ENCODE measurements at places on chromosomes 1 and 21.
A peak's percentile ranks its signal among the peaks of the same experiment; 100 is the strongest.

DNA sequence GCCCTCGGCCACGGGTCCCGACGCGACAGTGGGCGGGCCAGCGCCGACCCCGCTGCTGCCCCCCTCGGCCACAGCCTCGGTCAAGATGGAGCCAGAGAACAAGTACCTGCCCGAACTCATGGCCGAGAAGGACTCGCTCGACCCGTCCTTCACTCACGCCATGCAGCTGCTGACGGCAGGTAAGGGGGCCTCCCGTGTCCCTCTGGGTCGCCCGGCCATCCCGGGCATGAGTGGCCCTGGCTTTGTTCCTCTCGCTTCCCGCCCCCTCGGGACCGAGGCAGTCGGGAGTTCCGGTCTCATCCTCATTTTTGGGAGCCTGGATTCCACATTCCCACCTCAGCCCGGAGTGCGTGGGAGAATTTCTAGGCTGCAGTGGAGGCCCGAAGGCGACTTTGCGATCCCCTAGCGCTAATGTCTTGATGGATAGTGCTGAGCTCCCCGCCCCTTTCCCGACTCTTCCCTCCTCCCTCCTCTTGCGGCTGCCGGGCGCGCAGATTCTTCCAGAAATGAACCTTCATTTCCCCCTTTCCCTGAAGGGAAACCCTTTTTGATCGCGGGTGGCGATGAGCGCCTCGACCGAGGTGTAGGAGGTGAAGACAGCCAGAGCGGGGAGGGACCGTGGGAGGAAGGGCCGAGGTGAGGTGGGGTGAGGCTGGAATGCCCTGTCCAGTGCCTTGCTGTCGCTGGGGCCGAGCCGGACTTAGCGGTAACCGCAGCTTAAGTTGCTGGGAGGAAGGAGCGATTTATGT, 705 bp downstream of the KHDRBS1 start:
- DNase-seq: peak; percentile 45

DNA sequence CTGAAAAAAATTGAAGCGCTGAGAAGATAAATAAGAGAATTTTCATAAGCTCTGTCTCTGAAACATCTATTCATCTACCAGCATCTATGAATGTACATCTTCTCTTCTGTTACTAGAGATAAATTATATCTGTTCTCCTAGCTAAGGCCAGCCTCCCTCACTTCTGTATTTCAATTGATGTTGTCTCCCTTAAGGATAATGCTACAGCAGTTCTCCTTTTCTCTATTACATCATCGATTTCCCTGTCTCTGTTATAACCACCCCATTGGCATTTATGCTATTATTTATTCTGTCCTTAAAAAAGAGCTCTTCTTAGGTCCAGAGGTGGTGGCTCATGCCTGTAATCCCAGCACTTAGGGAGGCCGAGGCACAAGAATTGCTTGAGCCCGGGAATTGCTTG, 42.9 kb upstream of the TMCO2 start:
- DNase-seq: no peak

- DNase-seq: no peak
These were observed 19.5 kb downstream of the MAP7D1 start for GRCh38 chr1:36175137-36176095.

GRCh38 chr21:27209546-27209945, 242.7 kb upstream of the ADAMTS5 start:
- no peak for DNase-seq

DNA sequence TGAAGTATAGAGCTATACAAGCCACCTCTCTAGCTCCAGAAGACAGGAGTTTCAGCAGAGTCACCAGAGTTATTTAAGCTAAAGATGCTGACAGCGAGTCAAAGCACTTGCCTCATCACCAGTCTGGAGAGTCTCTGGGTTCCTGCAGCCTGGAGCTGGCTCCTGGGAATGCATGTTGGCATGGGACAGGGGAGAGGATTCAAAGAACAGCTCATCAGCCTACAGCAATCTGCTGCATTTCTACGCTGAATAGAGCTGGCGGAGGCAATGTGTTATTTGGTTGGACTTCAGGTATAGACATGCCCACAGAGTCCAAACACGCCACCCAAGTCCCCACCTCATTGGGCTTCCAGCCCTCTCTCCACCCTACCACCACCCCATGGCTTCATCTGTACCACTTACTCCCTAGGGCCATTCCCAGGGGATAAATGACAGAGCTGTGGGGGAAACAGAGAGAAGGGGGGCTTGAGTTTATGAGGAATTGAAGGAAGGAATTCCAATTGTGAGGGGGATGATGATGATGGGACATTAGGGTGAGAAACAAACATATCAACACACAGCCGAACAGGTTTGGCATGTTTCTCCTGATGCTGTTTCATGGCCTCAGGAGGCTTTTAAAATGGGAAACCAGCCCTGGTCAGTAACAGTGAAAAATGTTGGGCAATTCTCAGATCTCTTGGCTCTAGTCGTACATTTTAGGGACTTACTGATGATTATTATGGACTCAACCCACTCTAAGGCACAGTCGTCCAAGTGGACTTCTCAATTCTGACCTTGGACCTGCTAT, 58.4 kb downstream of the PLEKHA6 start:
- DNase-seq: no peak
